ENCODE measurements at places on chromosomes 1 and 21.

GRCh38 chr1:243587823-243588560, 262.1 kb downstream of the AKT3 start:
- no peak for DNase-seq

DNA sequence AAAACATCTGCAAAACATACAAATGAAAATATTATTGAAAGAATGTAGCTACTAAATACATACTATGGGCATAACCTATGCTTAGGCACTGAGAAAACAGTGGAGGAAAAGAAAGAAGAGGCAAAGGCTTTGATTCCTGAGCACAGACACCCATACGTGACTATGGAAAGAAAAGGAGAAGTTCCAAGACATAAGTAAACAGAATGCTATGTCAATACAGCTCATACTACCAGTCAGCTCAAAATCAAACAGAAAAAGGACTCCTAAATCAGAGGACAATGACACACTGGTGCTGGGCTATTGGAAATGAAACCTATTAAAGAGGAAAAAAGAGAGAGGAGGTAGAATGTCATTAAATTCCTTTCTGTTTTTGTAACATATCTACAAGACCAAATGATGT, 225.4 kb downstream of the SMYD3 start:
- no peak for DNase-seq

DNA sequence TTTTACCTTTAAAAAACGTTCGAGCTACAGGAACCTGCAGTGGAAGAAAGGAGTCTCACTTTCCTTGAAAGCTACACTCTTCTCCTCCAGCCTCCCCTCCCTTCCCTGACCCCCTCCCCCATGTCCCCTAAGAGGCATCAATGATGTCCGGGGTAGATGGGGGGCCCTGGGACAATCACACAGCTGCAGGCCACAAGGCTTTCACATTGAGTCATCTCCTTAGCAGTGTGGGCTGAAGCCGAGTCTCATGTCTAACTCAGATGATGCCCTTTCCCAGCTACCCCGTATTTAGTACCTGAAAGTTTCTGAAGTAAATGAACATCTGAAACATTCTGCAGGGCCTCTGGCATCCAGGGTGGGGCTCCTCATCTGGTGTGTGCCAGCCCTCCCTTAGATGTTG, 6.3 kb upstream of the GPR25 start:
- no peak for DNase-seq

GRCh38 chr1:208562151-208562960, 318.2 kb upstream of the PLXNA2 start:
- DNase-seq = no peak

- DNase-seq = no peak
Observed at GRCh38 chr1:243447347-243447746, 191.5 kb downstream of the SDCCAG8 start.

All from stimulated activated CD8-positive, alpha-beta memory T cell treated with anti-CD3 and anti-CD28 coated beads, Interleukin-4, amount 100 ng/mL, for 1 hour (primary cell).